ENCODE measurements at places on chromosomes 13 and 19.

DNA sequence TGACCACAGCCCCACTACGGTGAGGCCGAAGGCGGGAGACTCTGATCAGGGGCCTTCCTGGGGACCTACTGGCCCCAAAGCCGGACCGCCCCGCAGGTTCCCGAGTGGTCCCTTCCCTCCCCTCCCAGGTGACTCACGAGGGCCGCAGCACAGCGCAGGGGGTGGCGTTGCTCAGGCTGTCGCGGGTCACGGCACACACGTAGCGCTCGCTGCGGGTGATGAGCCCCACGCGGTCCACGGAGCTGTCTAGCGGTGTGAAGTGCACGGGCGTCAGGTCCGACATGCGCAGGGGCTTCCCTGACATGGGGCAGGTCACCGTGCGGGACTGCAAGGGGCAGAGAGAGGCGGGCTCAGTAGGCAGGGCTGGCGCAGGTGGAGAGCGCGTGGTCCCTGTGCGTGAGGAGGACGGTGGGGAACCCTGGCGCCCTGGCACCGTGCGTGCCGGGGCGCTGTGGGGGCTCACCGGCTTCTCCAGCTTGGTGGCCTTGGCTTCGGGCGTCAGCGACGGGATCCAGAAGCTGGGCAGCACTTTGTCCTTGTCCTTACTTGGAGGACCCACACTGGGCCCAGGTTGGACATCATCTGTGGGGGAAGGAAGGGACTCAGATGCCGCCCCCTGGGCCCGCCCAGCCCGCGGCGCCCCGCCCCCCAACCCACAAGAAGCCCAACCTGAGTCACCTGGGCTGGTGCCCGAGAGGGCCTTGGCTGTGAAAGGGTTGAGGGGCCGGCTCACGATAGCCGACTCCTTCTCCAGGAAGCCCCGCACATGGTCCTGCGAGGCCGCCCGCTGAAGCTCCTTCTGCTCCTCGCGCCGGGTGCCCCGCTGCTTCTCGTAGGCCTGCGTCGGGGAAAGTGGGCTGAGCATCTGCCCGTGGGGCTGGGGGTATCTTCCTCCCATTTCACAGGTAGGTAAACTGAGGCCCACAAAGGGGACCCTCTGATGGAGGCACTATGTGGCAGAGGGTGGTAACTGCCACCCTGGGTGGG is 23.7 kb downstream of the NOSIP start:
- DNase-seq, result no peak

DNA sequence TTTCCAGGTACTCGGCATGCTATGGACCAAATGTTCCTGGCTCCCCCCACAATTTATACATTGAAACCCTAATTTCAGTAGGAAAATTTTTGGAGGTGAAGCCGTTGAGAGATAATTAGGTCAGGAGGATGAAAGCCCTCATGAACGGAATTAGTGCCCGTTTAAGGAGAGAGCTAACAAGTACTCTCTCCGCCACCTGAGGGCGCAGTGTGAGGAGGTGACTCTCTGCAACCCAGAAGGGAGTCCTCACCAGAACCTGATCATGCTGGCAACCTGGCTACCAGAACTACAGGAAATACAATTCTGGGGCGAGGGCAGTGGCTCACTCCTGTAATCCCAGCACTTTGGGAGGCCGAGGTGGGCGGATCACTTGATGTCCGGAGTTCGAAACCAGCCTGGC is 397.8 kb downstream of the SLITRK5 start:
- no peak for DNase-seq

DNA sequence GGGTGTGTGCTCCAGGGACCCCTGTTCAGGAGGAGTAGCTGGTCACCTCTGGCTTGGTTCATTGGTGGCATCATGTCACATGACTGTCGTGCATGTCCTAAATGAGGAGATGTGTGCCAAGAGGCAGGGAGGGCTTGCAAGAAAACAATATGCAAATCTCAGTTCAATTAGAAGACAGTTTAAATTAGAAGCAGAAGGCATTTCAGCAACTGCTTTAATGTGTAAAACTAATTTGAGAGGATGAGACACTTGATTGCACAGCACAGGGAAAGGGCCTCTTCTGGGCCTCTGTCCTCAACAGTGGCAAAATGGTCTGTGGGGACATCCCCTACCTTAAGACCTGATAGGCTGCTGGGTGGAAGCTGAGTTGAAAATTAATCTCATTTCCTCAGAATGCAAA is 54.6 kb downstream of the SPATA13 start:
- DNase-seq, result no peak

- no peak for DNase-seq
Measured at GRCh38 chr13:32409001-32409313, 19.0 kb downstream of the N4BP2L1 start.

DNA sequence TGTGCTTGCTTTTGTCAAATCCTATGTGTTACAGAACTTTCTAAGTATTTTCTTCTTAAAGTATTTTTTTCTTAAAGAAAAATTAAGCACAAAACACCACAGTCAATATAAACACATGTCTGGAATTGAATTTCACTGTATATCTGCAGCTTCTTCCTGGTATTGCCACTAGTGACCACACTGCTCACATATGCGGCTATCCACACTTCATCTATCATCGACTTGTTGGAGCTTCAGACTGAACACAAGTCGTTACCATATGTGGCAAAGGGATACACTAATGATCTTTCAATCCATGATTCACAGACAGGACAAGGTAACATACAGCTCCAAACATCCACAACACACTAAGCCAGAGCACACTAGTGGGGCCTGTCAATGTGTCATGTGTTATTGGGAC is 498.4 kb upstream of the ARGLU1 start:
- no peak for DNase-seq

GRCh38 chr13:89514534-89515312 is 1832.8 kb upstream of the MIR17HG start:
- DNase-seq, result no peak

GRCh38 chr13:106286811-106287210 is 248.7 kb downstream of the EFNB2 start:
- no peak for DNase-seq

- DNase-seq, result no peak
Measured at GRCh38 chr19:43684326-43684725, 14.4 kb upstream of the PLAUR start.

DNA sequence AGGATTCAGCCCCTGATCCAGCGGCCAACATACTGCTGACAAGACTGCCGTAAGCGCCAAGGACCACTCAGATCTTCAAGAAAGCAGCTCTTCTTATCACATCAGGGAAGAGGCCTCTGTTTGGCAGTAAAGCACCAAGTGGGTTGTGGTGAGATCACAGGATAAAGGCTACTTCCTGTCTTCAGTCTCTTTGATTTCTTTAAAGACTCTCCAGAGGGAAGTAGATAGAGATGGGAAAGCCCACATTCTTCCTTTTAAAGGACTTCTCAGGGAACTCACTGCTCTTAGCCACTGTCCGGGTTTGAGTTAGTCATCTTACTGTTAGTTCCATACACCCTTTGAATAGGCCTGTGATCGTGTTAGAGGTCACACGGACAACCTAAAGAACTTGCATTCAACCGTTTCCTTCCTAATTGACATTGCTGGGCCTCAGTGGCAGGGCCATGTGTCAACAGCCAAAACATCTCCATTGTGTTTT is 47.2 kb upstream of the POMP start:
- no peak for DNase-seq

GRCh38 chr13:61136093-61136492 is 279.6 kb downstream of the PCDH20 start:
- peak; percentile 54 for DNase-seq

DNA sequence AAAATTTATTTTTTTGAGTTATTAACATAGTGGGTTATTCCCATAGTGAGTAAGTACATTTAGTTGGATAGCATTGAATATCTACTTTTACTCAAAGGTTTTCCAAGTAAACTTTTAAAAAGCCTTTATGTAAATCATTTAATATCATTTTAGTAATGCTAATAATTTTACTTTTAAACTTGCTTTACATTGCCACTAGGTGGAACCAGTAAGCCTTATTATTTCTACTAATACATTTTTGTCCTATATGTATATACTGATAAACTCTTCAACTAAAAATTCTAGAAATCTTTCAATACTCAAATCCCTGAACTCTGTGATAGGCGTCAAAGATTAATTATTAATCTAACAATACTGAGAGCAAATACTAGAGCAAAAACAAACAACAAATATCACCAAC is 1709.2 kb upstream of the PCDH20 start:
- peak; percentile 68 for DNase-seq

- no peak for DNase-seq
Measured at GRCh38 chr19:5131031-5131505, 162.2 kb downstream of the KDM4B start.

DNA sequence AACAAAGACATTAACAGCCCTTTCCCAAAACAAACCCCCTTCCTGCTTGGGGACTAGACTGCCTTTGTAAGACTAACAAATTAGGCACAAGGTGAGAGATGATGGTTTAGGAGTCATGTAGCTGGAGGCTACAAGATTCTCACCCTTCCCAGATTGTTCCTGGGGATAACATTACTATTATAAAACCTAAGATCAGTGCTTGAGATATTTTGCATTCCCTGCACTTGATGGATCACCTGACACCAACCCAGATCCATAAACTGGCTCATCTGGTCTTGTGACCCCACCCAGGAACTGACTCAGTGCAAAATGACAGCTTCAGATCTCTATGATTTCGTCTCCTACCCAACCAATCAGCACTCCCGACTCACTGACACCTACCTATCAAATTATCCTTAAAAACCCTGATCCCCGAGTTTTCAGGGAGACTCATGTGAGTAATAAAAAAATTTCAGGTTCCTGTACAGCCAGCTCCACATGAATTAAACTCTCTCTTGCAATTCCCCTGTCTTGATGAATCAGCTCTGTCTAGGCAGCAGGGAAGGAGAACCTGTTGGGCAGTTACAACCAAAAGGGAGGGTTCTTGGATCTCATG is 2.4 kb upstream of the ZNF616 start:
- DNase-seq, result no peak

- DNase-seq, result no peak
Measured at GRCh38 chr19:39265321-39265916, 2.8 kb upstream of the IFNL2 start.

- no peak for DNase-seq
Measured at GRCh38 chr19:57047743-57048142, 72.0 kb upstream of the USP29 start.

- DNase-seq, result no peak
Measured at GRCh38 chr13:25281935-25282332, 5.4 kb downstream of the MTMR6 start.

DNA sequence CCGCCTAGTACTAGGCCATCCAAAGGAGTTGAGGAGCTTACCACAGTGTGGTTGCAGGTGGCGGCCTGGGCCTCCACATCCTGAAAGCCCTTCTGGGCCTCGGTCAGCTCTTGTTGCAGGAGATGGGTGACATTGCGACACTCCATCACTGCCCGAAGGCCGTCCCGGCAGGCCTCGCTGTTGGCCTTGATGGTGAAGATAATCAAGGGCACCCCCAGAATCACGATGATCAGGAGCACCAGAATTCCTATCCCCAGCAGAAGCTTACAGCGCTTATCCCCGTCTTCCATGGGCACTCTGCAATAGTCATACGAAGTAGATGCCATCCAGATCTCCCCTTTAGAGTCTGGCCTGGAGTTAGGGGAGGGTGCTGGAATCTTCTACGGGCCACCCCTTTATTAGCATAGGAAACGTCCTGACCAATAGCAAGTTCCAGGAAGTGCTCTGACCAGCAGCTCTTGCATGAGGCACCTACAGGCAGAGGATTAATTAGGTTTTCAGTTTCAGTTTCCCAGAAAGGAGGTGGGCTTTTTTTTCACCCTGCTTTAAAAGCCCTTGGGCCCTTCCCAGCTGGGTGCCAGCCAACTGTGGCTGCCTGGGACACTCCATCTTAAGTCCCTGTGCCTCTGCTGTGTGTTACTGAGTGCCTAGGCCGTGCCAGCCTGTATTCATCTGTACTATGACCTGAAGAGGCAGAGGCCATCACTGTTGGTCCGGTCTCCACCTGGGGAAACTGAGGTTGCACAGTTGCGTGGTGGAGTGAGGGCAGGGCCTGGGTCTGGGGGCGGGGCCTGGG is at the start of gene BST2:
TSS of gene BST2 (minus strand) at position 381 of the 796 bp plus-strand sequence. CDS start at position 326, 55 bp downstream.
- DNase-seq, result no peak

- DNase-seq, result no peak
Measured at GRCh38 chr13:83086088-83086487, 796.2 kb downstream of the SLITRK1 start.

DNA sequence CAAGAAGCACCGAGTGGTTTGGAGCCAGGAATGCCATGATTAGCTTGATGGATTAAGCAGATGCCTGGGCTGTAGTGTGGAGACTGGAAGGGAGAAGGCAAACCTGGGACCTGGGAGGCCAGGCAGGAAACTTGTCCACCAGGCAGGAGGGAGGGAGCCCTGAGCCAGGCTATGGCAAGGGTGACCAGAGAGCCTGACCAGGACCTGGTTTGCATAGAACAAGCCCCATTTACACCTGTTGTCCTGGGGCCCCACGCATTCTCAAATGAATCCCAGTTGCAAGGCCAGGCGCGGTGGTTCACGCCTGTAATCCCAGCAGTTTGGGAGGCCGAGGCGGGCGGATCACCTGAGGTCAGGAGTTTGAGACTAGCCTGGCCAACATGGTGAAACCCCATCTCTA is 50.2 kb upstream of the LATS2 start:
- DNase-seq, result no peak

DNA sequence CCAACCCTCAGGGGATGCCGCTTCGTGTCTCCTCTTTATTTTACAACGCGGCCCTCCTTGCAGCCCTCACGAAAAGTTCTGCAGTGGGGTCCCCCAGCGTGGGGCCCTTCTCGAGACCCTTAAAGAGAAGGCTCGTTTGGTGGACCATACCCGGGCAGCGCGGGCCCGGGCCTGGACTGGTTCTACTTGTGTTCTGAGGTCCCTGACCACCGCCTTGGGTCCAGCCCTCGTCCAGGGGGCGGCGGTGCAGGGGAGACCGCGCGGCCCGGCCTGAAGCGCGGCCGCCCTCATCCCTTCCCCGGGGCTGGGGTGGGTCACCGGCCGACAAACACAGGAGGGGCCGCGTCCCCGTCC is 400 bp upstream of the SERP2 start:
- DNase-seq, result no peak

DNA sequence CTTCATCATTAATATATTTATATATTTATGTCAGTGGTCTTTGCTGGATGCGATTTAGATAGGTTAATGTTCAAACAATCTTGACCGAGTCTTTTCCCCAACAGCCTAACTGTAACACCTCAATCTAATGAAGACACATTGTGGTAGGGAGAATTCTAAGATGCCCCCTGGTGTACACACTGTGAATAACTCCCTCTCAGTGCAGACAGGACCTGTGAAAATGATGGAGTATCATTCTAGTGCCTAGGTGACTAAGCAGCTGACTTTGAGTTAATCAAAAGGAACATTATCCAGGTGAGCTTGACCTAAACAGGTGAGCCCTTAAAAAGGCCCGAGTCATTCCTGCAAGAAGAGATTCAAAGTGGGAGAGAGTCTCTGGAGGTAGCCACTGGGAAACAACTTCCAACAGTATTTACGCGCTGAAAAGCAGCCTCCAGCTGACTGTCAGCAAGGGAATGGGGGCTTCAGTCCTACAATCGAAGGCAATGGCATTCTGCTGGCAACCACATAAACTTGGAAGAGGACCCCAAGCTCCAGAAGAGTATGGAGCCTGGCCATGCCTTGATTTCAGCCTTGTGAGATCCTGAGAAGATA is 28.0 kb upstream of the KBTBD7 start:
- peak; percentile 73 for DNase-seq

DNA sequence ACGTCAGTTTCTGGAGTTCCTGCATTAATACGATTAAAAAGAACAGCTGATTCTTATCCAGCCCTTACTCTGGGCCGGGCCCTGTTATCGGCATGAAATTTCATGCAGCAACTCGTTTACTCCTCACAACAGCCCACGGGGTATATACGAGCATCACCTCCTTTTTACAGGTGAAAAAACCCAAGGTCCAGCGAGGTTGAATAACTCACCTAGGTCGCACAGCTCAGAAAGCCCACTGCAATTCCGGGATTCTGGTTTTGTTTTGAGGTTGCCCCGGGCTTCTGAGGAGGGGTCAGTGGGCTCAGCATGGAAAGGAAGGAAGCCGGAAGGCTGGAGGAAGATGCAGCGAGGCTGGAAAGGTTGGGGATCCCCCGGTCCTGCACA is 577 bp upstream of the ACP7 start:
- DNase-seq, result no peak

Measured in adipocyte (in vitro differentiated cells).